Activated CD8-positive, alpha-beta T cell treated with anti-CD3 and anti-CD28 coated beads, Interleukin-2, amount 10 ng/mL, durations not matched to agents 7 days and 5 days (primary cell): ENCODE measurements at places on chromosomes 5 and 9. TPM values are rescaled to one million over a fixed set of nuclear protein-coding genes. Genes with fewer than 3 reads are reported as not detected.

The AQP7 gene
- total RNA-seq, result not detected

The PDE8B gene
- not detected for total RNA-seq

The NPR3 gene
- not detected for total RNA-seq

The PDLIM4 gene
- total RNA-seq, result not detected

The NRARP gene
- total RNA-seq, result 1.5 TPM

The OR1J2 gene
- total RNA-seq, result not detected

The FCN1 gene
- total RNA-seq, result not detected

The MYMK gene
- total RNA-seq, result not detected

GRCh38 chr5:162325143-162325727 lies 257.7 kb downstream of the GABRG2 start:
- no peak overlapping the region for H3K27ac ChIP-seq
- H3K27me3 ChIP-seq, result no peaks in the 10 kb centered on the region
- no peak overlapping the region for H3K4me3 ChIP-seq
- no peak for DNase-seq
- H3K4me1 ChIP-seq, result no peaks in the 10 kb centered on the region
- no peaks in the 10 kb centered on the region for H3K36me3 ChIP-seq

DNA sequence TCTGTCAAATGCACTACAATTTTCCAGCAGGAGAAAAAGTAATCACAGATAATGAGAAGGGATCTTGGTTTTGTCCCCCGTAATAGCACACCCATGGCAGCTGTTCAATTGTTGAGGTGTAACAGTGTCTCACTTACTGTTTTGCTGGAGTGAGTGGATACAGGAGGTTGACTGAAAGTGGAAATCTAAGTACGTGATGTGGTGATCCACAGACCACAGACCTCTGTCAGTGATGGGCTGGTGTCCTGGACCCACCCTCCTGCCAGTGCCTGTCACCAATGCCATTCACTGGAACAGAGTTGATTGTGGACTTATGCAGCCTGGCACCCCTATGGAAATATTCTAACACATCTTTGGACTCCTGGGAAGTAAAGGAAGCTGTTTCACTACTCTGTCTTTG lies 261.7 kb downstream of the TRPM3 start:
- no peak overlapping the region for H3K4me3 ChIP-seq
- H3K36me3 ChIP-seq, result no peaks in the 10 kb centered on the region
- H3K4me1 ChIP-seq, result no peaks in the 10 kb centered on the region
- no peaks in the 10 kb centered on the region for H3K27me3 ChIP-seq
- no peak overlapping the region for H3K27ac ChIP-seq

DNA sequence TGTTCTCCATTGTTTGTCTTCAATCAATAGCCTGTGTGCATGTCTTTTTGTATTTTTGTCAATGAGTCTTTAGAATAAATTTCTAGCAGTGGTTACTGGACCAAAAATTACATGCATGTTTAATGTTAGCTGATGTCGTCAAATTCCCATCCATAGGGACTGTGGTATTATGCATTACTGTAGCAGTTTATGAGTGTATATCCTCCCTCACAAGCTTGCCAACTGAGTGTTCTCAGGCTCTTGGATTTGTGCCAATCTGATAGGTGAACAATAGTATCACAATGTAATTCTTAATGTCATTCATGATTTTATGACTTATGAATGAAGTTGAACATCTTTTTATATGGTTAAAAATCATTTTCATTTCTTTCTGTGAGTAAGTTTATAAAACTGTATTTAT lies 13.0 kb downstream of the SNX24 start:
- H3K27me3 ChIP-seq, result no peaks in the 10 kb centered on the region
- no peaks in the 10 kb centered on the region for H3K4me1 ChIP-seq
- no peak overlapping the region for H3K4me3 ChIP-seq
- no peaks in the 10 kb centered on the region for H3K36me3 ChIP-seq
- no peak for DNase-seq

- H3K27me3 ChIP-seq, result no peaks in the 10 kb centered on the region
- DNase-seq, result no peak
- H3K4me3 ChIP-seq, result no peak overlapping the region
- H3K4me1 ChIP-seq, result peaks cover 17% of the 10 kb centered on the region
These were observed 4.0 kb upstream of the WDR70 start for GRCh38 chr5:37375091-37375490.
